ENCODE measurements at places on chromosomes 6 and 20.

GRCh38 chr6:123118811-123119210, 122.8 kb downstream of the CLVS2 start:
- no peak for DNase-seq

- no peak for DNase-seq
Measured at GRCh38 chr6:42113936-42114636, 28.3 kb downstream of the C6orf132 start.

DNA sequence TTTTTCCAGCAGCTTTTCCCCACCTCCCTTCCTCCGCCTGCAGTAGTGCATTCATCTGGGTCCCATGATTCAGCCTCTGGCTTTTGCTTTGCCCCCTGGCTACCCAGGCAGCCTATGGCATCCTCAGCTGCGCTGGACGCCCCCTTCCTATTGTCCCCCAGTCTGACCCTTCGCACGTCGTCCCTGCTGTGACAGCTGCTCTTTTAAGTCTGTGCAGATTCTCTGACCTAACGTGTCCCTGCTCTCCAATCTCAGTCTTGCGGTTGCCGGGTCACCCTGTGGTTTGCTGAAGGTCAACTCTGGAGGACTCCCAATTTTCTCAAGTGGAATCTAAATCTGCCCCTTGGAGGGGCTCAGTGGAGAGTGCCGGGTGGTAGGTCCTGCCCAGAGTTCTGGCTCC, 294.3 kb downstream of the CDC5L start:
- DNase-seq: no peak

- DNase-seq: no peak
Measured at GRCh38 chr20:14470231-14470899, 133.0 kb upstream of the FLRT3 start.

DNA sequence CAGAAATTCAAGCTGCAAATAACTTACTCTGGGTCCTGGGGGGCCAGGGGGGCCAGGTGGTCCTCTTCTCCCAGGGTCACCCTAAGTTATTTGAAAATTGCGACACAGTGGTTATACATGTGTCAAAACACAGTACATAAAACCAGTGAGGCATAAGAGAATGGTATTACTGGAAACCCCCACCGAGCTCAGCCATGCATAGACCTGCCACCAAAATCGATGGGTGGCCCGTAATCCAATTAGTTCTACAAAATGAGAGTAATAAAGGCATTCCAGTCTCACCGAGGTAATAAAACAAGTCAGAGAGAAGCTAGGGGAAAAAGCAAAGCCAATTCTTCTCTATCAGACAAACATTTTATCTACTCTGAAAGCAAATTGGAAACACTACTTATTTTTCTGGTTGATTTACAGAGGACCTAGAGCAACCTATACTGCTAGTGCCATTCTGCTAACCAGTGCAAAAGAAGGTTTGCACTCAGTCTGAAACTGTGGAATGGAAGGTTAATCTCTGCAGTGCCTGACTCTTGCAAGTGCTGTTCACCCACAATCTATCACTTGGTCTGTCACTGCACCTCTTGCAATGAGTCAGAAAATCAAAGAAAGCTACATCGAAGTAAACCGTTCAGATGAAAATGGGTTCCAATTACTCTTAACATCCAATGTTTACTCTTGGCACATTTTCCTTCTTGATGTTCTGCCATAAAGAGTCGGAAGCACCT, 32.4 kb downstream of the COL9A1 start:
- DNase-seq: no peak

DNA sequence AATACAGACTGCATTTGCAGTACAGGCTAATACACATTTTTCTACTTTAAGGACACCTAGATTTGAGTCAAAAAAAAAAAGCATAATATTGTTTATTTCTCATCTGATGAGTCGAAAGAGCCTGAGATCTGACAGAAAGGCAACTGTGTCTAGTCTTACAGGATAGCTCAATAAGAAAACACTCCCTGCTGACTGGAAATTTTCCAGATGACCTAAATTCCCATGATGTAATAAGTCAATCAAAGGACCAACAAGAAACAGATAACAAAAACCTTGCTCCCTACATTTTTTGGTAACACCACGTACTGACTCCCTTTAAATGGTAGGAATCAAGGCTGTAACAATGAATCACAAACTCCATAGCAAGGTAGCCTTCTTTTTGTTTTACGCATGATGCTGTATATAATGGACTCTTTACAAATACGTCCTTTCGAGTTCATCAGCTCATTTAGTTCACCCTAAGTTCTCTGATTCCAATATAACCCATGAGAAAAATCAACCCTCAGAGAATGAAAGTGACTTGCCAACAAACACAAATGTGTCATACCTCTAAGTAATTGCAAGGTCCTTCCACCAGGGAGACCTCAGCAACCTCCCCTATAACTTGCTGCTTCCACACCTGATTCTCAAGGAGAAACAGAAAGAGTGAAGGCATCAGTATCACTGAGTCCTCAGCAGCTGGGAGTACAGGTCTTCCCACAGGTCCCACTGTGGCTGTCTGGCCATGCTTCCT, 12.1 kb downstream of the TBX18 start:
- DNase-seq: no peak

DNA sequence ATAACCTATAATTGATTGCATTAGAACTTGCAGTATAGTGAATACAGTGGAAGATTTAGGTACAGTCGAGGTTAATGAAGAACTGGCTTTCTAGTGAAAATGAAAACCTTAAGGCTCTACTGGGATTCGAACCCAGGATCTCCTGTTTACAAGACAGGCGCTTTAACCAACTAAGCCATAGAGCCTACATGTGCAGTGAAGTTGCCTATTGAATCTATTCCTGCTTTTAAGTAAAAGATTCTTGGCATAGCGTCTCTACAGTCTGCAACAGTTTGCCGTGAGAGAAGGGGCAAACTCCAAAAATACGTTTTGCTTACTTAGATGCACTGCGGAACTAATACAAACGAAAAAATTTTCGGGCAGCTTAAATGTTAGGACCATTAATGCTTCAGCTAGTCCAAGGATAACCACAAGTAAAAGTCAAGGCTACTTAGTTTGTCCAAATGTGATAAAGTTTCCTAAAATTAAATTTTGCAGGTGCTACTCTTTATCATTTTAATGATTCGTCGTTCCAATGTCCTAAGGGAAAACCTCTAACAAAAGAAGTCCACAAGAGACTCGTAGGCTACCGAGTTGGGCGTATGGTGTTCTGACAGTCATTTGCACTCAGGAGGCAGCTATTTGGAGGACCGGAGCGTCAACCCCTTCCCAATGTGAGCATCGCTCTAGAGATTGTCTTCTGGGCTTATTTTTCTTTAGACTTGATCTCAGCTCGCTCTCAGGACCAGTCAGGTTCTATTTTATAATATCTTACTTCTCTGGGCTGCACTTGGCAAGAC, 31.3 kb upstream of the ZSCAN23 start:
- peak; percentile 72 for DNase-seq

DNA sequence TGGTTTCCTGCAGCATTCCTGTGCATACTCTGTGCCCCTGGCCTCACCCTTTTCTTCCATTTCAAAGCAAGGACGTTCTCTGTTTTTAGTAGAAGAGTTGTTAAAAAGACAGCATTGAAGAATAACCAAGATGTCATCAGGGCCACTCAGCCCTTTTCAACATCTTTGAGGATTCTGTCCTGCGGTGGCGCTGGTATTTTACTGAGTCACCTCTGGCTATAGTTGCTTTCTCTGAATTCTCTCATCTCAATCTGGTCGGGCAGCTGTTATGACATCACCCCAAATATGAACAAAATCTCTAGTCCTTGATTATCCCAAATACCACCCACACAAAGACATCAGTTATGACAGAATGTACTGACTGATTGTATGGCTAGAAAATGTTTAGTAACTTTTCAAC, 204.2 kb downstream of the GRIK2 start:
- DNase-seq: no peak

DNA sequence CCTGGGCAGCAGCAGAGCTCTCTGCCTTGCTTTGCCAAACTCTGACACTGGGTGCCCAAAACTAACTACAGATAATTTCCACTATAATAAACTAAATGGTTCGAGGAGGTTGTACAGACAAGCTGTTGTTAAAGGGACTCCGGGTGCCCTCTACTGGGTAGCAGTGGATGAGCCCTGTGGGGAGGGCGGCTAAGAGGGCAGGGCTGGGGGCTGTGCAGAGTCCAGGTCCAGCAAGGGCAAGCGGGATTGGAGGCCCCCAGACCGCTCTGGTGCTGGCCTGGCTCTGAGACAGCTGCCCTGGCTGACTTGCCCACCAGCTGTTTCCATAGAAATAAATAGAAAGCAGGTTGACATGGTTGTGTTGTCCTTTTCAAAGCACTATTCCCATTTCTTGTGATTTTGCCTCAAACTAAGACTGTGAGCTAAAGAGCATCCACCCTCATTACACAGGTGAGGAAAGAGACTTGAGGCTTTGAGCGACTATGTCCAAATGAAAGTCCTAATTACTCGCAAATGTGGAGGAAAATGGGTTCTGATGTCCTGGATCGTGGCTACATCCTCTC, 167.6 kb upstream of the CST7 start:
- no peak for DNase-seq

Data from glomerular endothelial cell (primary cell).